Mucosa of gallbladder (tissue), 1 donor: ENCODE measurements at places on chromosomes 12 and 14.

- DNase-seq = no peak
Measured at GRCh38 chr12:130711756-130712155, 4.3 kb downstream of the RIMBP2 start.

DNA sequence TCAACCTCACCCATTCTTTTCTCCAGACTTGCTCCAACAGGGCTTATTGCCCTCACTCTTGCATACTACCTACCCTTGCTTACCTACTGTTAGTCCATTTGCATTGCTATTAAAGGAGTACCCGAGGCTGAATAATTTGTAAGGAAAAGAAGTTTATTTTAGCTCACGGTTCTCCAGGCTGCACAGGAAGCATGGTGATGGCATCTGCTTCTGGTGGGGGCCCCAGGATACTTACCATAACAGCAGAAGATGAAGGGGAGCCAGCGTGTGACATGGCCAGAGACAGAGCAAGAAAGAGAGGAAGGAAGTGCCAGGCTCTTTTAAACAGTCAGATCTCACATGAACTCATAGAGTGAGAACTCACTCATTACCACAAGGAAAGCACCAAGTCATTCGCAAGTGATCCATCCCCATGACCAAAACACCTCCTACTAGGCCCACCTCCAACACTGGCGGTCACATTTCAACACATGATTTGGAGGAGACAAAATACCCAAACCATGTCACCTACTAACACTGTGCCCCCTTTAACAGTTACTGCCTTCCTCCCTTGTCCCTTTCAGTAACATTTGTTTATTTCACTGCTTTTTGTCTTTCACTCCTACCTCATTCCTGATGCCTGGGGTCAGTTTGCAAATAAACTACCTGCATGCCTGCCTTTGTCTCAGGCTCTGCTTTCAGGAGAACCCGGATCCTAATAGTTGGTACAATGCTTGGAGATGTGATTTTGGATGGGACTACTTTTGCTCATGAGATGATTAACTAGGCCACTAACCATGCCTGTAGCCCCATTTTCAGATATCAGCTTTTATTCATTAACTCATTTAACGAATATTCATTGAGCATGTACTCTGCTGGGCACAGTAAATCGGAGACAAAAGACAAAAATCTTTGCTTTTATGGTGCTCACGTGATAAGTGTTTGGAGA, 41.6 kb upstream of the CSRP2 start:
- no peak for DNase-seq

- DNase-seq = peak; percentile 38
Measured at GRCh38 chr12:26226629-26227360, 31.4 kb downstream of the SSPN start.

GRCh38 chr12:55659486-55660385, 23.0 kb downstream of the OR10P1 start:
- DNase-seq = peak; percentile 44

DNA sequence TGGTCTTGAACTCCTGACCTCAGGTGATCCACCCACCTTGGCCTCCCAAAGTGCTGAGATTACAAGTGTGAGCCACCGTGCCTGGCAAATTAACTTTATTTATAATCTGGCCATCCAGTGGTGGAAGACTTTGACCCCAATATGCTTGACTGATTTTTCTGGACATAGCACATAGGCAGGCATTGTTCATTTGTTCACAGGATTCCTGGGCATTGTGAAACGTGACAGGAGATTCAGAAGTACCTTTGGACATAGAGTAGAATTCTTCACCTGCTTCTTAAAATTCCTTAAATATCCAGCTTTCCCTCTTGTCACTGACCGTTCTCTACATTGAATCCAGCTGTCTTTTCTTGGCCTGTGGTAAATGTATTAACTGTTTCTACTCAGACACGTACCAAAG, 103.1 kb downstream of the SCN8A start:
- DNase-seq = no peak

GRCh38 chr14:65846196-65846868, 433.8 kb downstream of the FUT8 start:
- no peak for DNase-seq

GRCh38 chr14:94058128-94058673, 22.8 kb downstream of the DDX24 start:
- DNase-seq = no peak

GRCh38 chr12:1203735-1204019, 212.7 kb downstream of the ERC1 start:
- DNase-seq = no peak

- DNase-seq = no peak
Measured at GRCh38 chr14:39367387-39367751, 64.9 kb downstream of the FBXO33 start.

- DNase-seq = no peak
Measured at GRCh38 chr12:12207746-12208145, 59.1 kb downstream of the LRP6 start.

DNA sequence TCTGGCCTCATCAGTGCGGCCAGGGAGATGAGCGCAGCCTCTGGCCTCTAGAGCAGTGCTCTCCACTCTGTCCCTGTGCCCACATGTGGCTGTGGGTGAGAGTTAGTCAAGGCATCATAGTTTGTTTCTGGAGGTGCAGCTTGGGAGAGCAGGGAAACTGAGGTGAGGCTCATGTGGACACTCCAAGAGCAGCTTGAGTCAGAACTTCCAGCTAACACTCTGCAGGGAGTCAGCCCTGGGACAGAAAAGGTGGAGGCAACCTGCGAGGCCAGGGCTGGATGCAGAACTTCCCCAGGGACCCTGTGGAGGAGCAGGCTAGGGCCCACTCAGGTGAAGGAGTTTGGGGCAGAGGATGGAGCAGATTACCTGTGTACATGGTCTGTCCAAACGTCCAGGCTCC, 10.8 kb downstream of the ISCA2 start:
- no peak for DNase-seq

- DNase-seq = no peak
Measured at GRCh38 chr14:66746316-66747006, 238.5 kb downstream of the GPHN start.

GRCh38 chr14:70665448-70666360, 24.0 kb downstream of the TTC9 start:
- peak; percentile 74 for DNase-seq
